ENCODE measurements at places on chromosomes 5 and 9.

DNA sequence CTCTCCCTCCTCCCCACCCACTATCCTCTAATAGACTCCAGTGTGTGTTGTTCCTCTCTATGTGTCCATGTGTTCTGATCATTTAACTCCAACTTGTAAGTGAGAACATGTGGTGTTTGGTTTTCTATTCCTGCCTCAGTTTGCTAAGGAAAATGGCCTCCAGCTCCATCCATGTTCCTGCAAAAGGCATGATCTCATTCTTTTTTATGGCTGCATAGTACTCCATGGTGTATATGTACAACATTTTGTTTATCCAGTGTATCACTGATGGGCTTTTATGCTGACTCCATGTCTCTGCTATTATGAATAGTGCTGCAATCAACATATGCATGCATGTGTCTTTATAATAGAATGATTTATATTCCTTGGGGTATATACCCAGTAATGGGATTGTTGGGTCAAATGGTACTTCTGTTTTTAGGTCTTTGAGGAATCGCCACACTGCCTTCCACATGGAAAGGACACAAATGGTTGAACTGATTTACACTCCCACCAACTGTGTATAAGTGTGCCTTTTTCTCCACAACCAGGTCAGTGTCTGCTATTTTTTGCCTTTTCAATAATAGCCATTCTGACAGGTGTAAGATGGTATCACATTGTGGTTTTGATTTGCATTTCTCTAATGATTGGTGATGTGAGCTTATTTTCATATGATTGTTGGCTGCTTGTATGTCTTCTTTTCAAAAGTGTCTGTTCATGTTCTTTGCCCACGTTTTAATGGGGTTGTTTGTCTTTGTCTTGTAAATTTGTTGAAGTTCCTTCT is 96.5 kb upstream of the DAB2 start:
- no peak for DNase-seq

GRCh38 chr5:41790038-41790776 is 80.0 kb downstream of the OXCT1 start:
- DNase-seq = no peak

DNA sequence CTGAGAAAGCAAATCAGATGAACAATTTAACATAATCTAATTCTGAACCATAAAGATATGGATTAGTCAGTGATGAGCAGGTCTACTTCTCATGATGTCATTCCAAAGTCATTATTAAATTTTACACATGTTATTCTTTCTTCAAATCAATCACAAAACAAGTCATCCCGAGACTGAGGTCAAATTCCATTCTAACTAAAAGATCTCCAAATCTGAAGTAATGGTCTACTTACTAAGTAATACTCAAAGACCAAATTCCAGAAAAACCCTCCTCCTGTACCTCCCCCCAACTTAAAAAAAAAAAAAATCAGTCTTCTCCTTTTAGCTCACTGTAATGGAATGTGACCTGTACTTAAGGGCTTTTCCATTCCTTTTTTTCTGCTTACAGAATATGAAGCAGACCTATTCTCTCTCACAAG is 4.7 kb downstream of the PFDN1 start:
- no peak for DNase-seq

DNA sequence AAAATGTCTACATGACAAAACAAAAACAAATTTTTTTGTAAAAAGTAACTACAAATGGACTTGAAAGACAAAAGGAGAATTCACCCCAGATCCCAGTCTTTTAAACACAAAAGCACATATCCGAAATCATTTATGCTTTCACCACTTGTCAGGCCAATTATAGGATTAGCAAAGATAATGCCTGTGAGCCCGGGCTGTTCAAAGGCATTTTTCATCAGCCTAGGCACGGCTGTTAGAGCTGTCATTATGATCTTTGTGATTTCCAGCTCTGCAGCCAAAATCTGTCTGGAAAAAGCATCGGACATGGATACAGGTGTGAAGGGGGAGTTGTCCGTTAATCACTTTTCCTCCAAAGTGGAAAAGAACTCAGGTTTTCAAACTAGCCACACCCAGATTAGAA is 23.6 kb upstream of the RAB14 start:
- no peak for DNase-seq

- peak; percentile 74 for DNase-seq
These were observed at the start of gene GALNT12 for GRCh38 chr9:98807070-98807813. GALNT12 (plus strand) TSS chr9:98807670; CDS start chr9:98807699, 29 bp downstream.

DNA sequence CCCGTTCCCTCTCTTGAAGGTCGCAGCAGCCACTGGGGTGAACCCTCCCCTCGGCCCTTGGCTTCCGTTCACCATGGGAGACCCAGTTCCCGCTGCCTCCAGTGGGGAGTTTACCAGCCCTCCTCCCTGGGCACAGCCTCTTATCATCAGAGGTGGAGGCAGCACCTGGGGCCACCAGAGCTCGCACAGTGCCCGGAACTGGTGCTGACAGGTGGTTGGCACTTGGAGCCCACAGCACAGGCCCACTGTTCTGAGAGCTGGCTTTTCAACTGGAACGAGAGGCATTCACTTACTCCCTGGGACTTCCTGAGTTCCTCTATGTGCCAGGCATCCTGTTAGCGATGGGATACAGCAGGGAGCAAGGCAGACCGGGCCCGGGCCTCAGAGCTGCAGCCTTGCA is 106.8 kb upstream of the FCN2 start:
- no peak for DNase-seq

Measured in ecto neural progenitor cell (in vitro differentiated cells).